M059J (cell line): ENCODE measurements at places on chromosomes 7 and 10. TPM values are rescaled to one million over a fixed set of nuclear protein-coding genes. Genes with fewer than 3 reads are reported as not detected.

The AKR1C8 gene
- not detected in 2 replicates for total RNA-seq

The PIK3CG gene
- total RNA-seq = 0.12 TPM in 1 of 2 replicates, not detected in the other

The GBX1 gene
- not detected in 2 replicates for total RNA-seq

The IKZF1 gene
- total RNA-seq = not detected in 2 replicates

The LRIT1 gene
- not detected in 2 replicates for total RNA-seq

The ECD gene
- total RNA-seq = 34.4 and 34.5 TPM in 2 replicates
